ENCODE measurements at places on chromosomes 4 and X.

- DNase-seq = no peak
Measured at GRCh38 chr4:74426101-74426500, 18.8 kb upstream of the AREG start.

GRCh38 chr4:46839128-46839527 is 69.9 kb downstream of the COX7B2 start:
- no peak for DNase-seq

DNA sequence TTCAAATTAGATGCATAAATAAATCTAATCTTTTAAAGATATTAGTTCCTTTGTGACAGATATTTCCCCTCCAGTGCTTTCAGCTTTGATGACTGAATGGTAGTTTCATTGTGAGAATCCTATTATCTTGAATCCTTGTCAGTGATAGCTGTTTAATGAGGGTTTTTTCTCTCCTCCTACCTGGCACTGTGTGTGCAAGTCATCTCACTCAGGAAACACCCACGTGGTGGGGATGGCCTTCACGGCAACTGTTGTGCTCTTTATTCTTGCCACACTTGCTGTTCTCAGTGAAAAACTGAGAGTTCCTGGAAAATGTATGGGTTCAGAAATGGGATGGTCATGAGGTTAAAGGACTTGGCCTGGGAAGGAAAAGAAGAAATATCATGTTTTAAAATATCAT is 129.9 kb downstream of the SPRY1 start:
- no peak for DNase-seq

- no peak for DNase-seq
Measured at GRCh38 chrX:38612281-38612680, 50.9 kb downstream of the TSPAN7 start.

DNA sequence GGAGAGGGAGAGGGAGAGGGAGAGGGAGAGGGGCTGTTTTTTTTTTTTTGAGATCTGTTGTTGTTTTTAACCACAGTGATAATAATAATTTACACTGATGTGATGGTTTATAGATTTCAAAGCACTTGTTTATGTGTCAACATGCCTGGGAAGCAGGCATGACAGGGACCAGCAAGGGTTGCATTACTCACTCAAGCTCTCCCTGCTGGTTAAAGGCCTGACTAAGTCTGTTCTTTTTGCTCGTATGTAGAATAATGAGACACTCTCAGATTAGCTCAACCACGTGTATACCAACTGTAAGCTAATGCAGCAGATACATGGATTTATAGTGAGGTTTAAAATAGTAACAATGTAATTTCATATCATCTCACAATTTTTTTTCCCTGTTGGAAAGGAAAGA is 134.6 kb upstream of the BOD1L1 start:
- no peak for DNase-seq

DNA sequence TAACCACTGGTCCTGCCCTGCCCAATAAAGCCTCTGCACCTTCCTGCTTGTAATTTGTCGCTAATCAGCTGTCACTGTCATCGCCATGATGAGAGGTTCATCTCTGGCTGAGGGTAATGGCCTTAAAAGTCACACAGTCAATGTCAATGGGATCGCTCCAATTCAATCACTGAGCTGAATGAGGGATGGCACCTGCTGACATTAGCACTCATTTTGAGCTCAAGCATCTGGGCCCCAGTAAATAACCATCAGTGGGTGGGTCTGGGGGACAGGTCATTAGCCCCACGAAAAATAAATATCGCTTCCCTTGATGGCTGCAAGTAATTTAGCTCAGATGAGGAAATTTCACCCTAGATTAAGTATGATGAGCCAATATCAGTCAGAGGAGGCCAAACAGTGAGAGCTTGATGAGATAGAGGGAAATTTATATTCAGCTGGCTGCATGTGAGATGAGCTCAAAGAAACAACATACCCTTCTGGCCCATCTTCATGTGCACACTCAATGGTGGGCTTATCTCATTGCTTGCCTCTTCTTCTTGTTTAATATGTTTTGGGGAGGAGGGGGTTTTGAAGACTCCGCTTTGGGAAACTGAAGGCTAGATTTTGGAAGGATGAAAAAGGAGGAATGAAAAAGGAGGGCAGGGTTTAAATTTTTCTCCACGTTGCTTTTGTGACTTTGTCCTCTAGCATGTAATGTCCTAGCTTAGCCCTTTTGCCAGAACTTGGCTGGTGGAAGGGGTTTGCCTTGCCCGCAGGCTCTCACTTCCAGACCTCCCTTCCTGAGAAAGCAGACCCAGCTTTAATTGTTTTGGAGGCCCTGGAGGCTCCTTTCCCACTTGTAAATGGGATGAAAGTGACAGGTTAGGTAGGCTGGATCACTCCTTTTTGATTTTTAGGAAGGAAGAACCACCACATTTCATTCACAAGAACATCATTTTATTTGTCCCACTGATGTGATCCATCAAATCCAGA is 84.8 kb upstream of the PAQR3 start:
- DNase-seq = no peak

GRCh38 chr4:3879681-3880614 is 113.8 kb downstream of the ADRA2C start:
- DNase-seq = peak; percentile 21

GRCh38 chr4:142292231-142292630 is 553.9 kb downstream of the INPP4B start:
- no peak for DNase-seq

DNA sequence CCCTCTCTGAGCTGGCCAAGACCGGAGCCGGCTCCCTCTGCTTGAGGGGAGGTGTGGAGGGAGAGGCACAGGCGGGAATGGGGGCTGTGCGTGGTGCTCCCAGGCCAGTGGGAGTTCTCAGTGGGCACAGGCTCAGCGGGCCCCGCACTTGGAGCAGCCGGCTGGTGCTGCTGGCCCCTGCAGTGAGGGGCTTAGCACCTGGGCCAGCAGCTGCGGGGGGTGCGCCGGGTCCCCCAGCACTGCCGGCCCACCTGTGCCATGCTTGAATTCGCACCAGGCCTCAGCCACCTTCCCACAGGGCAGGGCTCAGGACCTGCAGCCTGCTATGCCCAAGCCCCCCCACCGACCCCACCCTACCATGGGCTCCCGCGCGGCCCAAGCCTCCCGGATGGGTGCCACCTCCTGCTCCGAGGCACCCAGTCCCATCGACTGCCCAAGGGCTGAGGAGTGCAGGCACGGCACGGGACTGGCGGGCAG is 602.5 kb downstream of the KCTD8 start:
- DNase-seq = no peak

All from CD4-positive, alpha-beta T cell treated with Interleukin-6 for 4 hours (primary cell).